Osteoblast (primary cell): ENCODE measurements at places on chromosomes 3 and 15. TPM values are rescaled to one million over a fixed set of nuclear protein-coding genes. Genes with fewer than 3 reads are reported as not detected.

- no peak overlapping the region for H3K4me3 ChIP-seq
- DNase-seq = no peak
- no peaks in the 10 kb centered on the region for H3K27me3 ChIP-seq
Measured at GRCh38 chr3:102060814-102061213, 211.5 kb downstream of the NFKBIZ start.

GRCh38 chr15:75201616-75202250 lies at the start of gene C15orf39:
Gene C15orf39, plus strand, starts transcription at chr15:75201882. Its CDS starts 4,167 bp downstream, at chr15:75206049.
- peaks cover 11% of the 10 kb centered on the region for H3K27me3 ChIP-seq
- no peaks in the 10 kb centered on the region for H3K36me3 ChIP-seq
- peak; percentile 99 for DNase-seq

DNA sequence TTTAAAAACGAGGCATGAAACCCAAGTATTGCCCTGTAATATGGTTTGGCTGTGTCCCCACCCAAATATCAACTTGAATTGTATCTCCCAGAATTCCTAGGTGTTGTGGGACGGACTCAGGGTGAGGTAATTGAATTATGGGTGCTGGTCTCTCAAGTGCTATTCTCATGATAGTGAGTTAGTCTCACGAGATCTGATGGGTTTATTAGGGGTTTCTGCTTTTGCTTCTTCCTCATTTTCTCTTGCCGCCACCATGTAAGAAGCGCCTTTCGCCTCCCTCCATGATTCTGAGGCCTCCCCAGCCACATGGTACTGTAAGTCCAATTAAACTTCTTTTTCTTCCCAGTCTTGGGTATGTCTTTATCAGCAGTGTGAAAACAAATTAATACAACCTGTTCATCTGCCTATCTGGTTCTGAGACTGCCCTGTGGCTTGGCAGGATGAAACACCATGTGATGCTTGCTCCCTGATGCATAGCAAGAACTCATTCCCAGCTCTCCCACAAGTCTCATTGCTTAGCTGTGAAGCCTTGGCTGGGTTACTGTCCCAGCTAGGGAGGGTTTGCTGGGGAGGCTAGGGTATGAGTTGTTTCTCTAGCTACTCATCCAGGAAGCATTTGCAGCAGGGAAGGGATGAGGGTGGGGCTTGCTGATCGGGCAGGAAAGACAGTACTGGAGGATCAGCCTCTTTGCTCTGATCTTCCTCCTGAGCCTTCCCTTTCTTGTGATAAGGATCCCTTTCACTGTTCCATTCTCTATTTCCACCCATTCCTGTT lies 3.7 kb upstream of the SQOR start:
- H3K4me3 ChIP-seq = peak overlapping the region; percentile 55
- H3K27me3 ChIP-seq = no peaks in the 10 kb centered on the region
- no peaks in the 10 kb centered on the region for H3K36me3 ChIP-seq

DNA sequence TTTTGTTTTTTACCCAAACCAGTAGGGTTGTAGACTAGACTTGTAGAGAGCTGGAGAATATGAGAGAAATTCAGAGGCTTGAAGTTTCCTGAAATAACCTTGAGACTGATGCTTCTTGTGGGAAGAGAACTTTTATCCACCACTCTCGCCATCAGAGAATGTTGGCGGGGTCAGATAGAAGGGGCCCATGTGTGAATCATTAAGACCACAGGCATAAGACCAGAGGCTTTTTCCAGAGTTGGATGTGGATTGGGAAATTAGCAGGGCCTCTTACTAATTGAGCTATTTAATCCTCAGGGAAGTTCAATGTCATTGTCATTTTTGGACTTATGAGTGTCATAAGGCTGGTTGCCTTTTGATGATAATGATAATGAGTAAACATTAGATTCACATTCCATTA lies 246.9 kb upstream of the THRB start:
- DNase-seq = no peak
- H3K36me3 ChIP-seq = no peaks in the 10 kb centered on the region
- H3K4me3 ChIP-seq = no peak overlapping the region
- no peaks in the 10 kb centered on the region for H3K27me3 ChIP-seq

DNA sequence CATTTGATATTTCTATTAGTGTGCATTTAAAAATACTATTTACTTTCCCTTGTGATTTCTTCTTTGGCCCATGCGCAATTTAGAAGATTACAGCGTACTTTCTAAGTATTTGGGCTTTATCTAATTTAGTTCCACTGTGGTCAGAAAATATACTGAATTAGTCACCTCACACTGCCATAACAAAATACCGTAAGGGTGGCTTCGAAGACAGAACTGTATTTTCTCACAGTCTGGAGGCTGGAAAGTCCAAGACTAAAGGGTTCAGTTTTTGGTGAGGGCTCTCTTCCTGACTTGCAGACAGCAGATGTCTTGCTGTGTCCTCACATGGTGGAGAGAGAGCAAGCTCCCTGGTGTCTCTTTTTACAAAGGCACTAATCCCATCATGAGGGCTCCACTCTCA lies 286.2 kb downstream of the ADAMTSL3 start:
- H3K4me3 ChIP-seq = no peak overlapping the region
- no peaks in the 10 kb centered on the region for H3K27me3 ChIP-seq
- H3K36me3 ChIP-seq = no peaks in the 10 kb centered on the region
- no peak overlapping the region for H3K27ac ChIP-seq
- no peaks in the 10 kb centered on the region for H3K4me1 ChIP-seq

DNA sequence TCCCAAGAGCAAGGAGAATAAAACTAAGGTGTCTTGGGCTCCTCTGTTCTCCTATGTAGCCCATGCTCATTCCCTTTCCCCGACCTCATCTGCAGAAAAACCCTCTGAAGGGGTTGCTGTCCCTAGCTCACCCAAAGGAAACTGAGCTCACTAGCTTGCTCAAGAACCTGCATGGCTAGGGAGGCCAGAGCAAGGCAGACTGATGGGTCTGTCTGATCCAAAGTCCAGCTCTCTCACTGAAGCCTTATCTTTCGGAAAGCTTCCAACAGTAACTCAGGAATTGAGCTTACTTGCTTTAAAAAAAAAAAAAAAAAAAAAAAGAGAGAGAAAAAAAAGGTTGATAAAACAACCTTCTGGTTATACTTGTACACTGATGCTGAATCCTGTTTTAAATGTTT lies 141.4 kb upstream of the TOPAZ1 start:
- no peak overlapping the region for H3K27ac ChIP-seq
- no peaks in the 10 kb centered on the region for H3K4me1 ChIP-seq
- no peaks in the 10 kb centered on the region for H3K36me3 ChIP-seq

- no peaks in the 10 kb centered on the region for H3K27me3 ChIP-seq
- H3K36me3 ChIP-seq = no peaks in the 10 kb centered on the region
- no peak overlapping the region for H3K4me3 ChIP-seq
- no peaks in the 10 kb centered on the region for H3K4me1 ChIP-seq
- DNase-seq = no peak
Measured at GRCh38 chr3:137958636-137959035, 51.3 kb upstream of the CLDN18 start.

DNA sequence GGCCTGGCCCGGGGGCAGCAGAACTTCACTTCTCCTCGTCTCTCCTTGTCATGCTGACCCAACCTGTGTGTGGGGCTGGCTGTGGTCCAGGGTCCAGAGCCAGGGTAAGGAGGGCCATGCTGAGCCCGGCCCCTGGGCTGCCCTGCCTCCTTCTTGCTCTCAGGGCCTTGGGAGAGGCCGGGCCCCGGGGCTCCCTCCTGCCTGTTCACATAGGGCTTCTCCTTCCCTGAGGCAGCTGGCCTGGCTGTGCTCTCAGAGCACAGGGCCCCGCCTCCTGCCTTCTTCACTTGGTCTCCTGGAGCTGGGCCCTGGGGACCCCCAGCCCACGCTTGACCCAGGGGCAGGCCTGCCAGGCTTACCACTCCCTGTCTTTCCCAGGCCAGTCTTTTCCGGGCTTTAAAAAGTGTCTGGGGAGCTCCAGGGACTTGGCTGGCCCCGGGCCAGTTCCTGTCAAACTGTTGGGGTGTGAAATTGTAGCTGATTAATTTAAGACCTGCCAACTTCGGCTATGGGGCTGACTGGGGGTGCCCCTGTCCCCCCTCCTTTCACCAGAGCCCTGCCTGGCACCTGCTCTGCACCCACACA lies 11.8 kb downstream of the PLXNA1 start:
- H3K36me3 ChIP-seq = peaks cover 18% of the 10 kb centered on the region
- peak overlapping the region; percentile 56 for H3K27ac ChIP-seq
- no peak overlapping the region for H3K4me3 ChIP-seq
- H3K4me1 ChIP-seq = peaks cover 29% of the 10 kb centered on the region
- no peaks in the 10 kb centered on the region for H3K27me3 ChIP-seq

- no peak overlapping the region for H3K27ac ChIP-seq
- H3K4me1 ChIP-seq = no peaks in the 10 kb centered on the region
- H3K4me3 ChIP-seq = no peak overlapping the region
- H3K36me3 ChIP-seq = no peaks in the 10 kb centered on the region
- DNase-seq = no peak
Measured at GRCh38 chr3:42461762-42462161, 40.7 kb upstream of the VIPR1 start.

- H3K36me3 ChIP-seq = no peaks in the 10 kb centered on the region
- no peak for DNase-seq
- H3K4me3 ChIP-seq = no peak overlapping the region
- no peaks in the 10 kb centered on the region for H3K4me1 ChIP-seq
Measured at GRCh38 chr15:42031198-42031915, 10.5 kb upstream of the PLA2G4E start.

- no peak overlapping the region for H3K27ac ChIP-seq
- no peak overlapping the region for H3K4me3 ChIP-seq
- DNase-seq = no peak
- peaks cover 29% of the 10 kb centered on the region for H3K36me3 ChIP-seq
Measured at GRCh38 chr3:98584547-98584946, 8.9 kb downstream of the CPOX start.

GRCh38 chr3:29868543-29869101 lies 587.8 kb downstream of the RBMS3 start:
- no peak for DNase-seq
- H3K4me1 ChIP-seq = no peaks in the 10 kb centered on the region
- no peak overlapping the region for H3K4me3 ChIP-seq

- peaks cover 88% of the 10 kb centered on the region for H3K4me1 ChIP-seq
- H3K27me3 ChIP-seq = no peaks in the 10 kb centered on the region
- H3K4me3 ChIP-seq = no peak overlapping the region
- peak overlapping the region; percentile 96 for H3K27ac ChIP-seq
Measured at GRCh38 chr15:39127925-39128617, 452.8 kb upstream of the THBS1 start.

DNA sequence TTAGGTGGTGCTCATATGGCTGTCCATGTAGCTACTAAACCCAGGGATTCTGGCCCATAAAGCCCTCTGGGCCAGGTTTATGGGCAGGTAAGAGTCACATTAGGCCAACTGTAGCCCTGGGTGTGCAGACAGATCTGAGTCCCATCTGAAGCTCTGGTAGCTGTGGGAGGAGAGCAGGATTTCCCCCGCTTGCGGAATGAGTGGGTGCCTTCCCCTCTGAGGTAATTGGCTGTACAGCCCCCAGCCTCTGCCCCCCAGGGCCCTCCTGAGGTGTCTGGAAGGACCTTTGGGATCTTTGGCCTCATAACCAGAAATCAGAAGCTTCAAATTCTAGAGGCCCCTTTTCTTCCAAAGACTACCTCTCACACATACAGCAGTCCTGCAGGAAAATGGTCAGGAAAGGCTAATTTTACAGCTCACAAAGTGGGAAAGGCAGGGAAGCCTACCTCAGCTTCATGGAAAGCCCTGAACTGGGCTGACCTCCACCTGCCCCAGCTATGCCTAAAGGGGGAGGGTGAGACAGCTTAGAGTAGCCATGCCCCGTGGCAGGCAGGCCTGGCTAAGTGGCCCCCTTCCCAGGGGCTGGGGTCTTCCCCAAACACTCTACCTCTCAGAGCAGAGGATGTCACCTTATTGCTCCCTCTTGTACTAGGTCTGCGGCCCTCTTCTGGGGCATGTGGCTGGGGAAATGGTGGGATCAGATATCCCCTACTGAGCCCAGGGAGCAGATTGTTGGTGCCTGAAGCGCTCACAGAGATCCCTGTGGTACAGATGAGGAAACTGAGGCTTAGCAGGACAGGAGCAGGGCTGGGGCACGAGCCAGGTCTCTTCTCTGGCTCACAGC lies 16.8 kb downstream of the HEMK1 start:
- peaks cover 27% of the 10 kb centered on the region for H3K4me1 ChIP-seq
- H3K27me3 ChIP-seq = no peaks in the 10 kb centered on the region
- no peak overlapping the region for H3K4me3 ChIP-seq
- H3K27ac ChIP-seq = no peak overlapping the region

DNA sequence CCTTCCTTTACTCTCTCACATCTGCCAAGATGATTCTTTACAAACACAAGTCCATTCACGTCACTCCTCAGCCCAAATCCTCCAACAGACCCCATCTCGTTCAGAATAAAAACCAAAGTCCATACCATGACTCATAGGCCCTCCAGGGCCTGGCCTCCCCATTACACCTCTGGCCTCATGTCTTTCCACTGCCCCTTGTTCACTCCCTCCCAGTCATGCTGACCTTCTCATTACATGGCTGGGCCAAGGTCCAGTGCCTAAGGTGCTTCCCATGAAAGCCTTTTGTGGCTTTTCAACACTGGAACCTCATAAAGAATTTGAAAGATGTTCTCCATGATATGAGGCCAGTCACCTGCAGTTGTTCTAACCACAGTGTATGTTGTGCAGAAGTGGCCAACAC lies 44.5 kb downstream of the NEK10 start:
- no peak for DNase-seq
- H3K27me3 ChIP-seq = no peaks in the 10 kb centered on the region
- H3K4me1 ChIP-seq = peaks cover 23% of the 10 kb centered on the region
- no peak overlapping the region for H3K4me3 ChIP-seq
- peaks cover 7% of the 10 kb centered on the region for H3K36me3 ChIP-seq

DNA sequence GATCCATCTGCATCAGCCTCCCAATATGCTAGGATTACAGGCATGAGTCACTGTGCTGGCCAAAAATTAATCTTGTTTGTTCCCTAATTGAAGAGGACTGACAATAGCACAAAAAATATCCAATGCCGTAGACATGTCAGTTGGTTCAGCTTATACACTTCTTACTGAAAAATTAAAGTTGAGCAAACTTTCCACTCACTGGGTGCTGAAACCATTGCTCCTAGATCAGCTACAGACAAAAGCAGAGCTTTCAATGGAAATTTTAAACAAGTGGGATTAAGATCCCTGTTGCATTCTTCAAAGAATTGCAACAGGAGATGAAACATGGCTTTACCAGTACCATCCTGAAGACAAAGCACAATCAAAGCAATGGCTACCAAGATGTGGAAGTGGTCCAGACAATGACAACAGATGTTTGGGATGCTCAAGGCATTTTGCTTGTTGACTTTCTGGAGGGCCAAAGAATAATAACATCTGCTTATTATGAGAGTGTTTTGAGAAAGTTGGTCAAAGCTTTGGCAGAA lies 16.0 kb downstream of the ISLR2 start:
- H3K36me3 ChIP-seq = no peaks in the 10 kb centered on the region
- DNase-seq = no peak
- no peak overlapping the region for H3K4me3 ChIP-seq
- H3K4me1 ChIP-seq = no peaks in the 10 kb centered on the region
- peaks cover 14% of the 10 kb centered on the region for H3K27me3 ChIP-seq

GRCh38 chr3:22730701-22731100 lies 472.4 kb upstream of the UBE2E2 start:
- no peak overlapping the region for H3K27ac ChIP-seq
- no peak for DNase-seq
- no peak overlapping the region for H3K4me3 ChIP-seq

KBTBD13 gene
- not detected in 2 replicates for total RNA-seq

DISP2 gene
- total RNA-seq = 0.29 and 0.36 TPM in 2 replicates

ZNF80 gene
- total RNA-seq = not detected in 2 replicates

ASB14 gene
- not detected in 2 replicates for total RNA-seq

HEMK1 gene
- 8.5 and 8.7 TPM in 2 replicates for total RNA-seq

ARGFX gene
- not detected in 2 replicates for total RNA-seq

MME gene
- total RNA-seq = 102 and 261 TPM in 2 replicates

OR4M2 gene
- not detected in 2 replicates for total RNA-seq

WDR82 gene
- 54.2 and 58.3 TPM in 2 replicates for total RNA-seq
